ENCODE measurements at places on chromosomes 4 and X. TPM values are rescaled to one million over a fixed set of nuclear protein-coding genes. Genes with fewer than 3 reads are reported as not detected.

Gene SPIN2A
- total RNA-seq: 0.67 TPM

Gene SHROOM4
- 13.6 TPM for total RNA-seq

Gene CPLX1
- total RNA-seq: 0.88 TPM

Gene SYNPO2
- 400 TPM for total RNA-seq

Gene OTUD6A
- not detected for total RNA-seq

Gene NHS
- total RNA-seq: 3.5 TPM

Gene CXCL6
- total RNA-seq: 4.1 TPM

Gene GUCY1A1
- total RNA-seq: 35.4 TPM

Gene CT83
- not detected for total RNA-seq

Gene ADAM29
- not detected for total RNA-seq

Measured in uterus (tissue), 4 donors.